Vagina (tissue), 2 donors: ENCODE measurements at places on chromosomes 12 and 14.
A peak's percentile ranks its signal among the peaks of the same experiment; 100 is the strongest.

- DNase-seq = no peak
These were observed 139.8 kb downstream of the TMTC2 start for GRCh38 chr12:82826505-82826904.

DNA sequence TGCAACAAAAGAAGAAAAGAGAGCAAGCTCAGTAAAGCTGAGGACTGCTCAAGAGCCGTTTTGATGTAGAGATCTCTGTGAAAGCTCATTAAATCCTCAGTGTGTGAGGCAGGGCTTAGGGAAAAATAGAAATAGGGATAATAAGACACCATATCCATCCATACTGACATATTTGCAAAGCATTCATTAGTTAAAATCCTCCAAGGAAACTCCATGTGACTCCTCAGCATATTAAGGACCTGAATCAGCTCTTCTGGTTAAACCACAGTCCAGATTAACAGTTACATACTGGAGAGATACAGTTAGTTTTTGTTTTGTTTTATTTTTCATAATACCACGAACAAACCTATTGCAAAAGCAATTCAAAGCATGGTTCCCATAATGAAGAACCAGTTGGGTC lies 288.2 kb downstream of the PAWR start:
- DNase-seq = no peak

GRCh38 chr12:110885152-110885840 lies 35.1 kb downstream of the MYL2 start:
- DNase-seq = no peak

DNA sequence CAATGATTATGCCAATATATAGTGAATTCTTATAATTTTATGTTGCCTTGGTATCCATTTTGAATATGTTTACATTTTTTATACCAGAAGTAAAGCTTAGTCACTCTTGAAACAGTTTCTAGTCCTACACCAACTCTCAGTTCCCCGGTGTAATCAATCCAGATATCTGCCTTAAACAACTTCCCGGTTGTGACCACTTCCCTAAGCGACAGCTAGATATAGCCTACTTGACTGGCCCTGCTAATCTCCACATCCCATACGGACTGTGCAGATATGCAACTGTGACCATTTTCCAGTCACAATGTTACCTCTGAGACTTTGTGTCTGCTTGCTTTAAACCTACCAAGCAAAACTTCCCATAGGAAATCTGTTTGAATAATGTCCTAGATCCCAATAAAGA lies 1551.5 kb upstream of the SEL1L start:
- no peak for DNase-seq

DNA sequence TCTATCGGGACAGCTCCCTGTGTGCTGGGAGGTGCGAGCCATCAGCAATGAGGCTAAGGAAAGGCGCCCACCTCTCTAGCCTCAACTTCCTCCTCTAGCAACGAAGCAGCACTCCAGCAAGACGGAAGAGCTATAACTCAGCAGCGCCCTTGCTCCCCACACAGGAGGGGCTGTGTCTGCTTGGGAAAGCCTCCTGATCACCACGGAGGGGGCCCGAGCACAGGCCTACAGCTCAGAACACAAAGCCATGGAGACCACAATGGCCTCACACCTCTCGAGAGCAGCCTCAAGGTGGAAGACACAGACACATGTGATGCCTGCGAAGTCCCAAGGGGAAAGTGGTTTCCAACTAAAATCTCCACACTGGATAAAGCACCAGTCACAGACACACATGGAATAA lies 60.4 kb downstream of the CDC42BPB start:
- DNase-seq = no peak

- no peak for DNase-seq
These were observed 1.9 kb upstream of the KDM2B start for GRCh38 chr12:121582583-121583333.

DNA sequence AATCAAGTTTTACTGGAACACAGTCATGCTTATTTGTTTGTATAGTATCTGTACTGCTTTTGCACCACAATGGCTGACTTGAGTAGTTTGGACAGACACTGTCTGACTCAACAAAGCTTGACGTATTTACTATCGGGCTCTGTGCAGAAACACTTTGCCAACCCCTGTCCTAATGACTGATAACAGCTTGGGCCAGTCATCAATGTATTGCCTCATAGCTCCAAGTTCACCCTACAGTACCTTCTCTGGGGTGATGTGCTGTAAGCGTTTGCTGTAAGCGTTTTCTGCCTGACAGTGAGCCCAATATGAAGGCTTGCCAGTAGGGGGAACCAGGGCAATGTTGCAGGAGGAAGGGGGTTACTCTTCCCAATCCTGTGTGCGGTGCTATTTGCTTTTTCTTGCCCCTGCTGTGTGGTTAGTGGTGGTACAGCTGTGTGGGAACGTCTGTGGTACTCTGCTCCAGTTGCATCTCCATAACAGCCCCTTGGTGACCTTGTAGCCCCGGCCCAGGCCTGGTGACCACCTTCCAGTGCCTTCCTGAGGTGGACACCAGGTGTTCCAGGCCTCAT lies 5.4 kb upstream of the CCDC177 start:
- no peak for DNase-seq

GRCh38 chr12:5912011-5912410 lies 33.0 kb downstream of the ANO2 start:
- peak; percentile 76 for DNase-seq

GRCh38 chr12:55499231-55499630 lies 7.1 kb downstream of the OR6C68 start:
- DNase-seq = no peak

DNA sequence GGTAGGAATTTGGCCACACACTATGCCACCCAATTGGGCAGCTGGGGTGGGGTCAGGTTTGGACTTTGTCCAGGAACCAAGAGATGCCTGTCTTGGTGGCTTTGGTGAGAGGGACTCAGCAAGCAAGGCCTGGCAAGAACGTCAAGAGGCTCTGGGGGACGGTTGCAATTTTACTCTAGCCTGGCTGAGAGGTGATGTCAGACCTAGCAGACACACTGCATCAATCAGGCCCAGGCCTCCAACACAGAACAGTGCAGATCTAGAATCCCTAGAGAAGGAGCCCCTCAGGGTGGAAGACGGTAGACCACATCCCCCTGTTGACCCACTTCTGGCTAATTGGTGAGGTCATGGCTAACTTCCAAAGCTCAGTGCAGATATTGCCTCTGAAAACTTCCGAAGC lies 1.6 kb upstream of the UNC119B start:
- DNase-seq = no peak

DNA sequence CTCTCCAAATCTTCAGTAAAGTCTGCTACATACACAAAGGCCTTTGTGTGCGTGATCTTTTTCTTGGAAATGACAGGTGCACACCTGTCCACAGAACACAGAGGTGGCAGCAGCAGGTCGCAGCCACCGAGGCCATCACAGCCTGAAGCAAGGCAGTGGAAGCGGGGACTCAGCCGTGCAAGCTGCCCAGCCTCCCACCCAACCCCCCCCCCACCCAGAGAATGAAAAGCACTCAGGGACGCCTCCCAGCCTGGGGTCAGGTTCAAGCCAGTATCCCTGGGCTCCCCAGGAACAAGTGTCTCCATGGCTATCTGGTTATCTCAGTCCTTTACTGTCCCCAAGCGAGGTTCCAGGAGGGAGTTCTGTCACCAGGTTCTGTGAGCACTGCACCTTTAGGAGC lies 31.2 kb upstream of the TSPAN9 start:
- no peak for DNase-seq

- DNase-seq = no peak
These were observed 357.1 kb upstream of the MGAT4C start for GRCh38 chr12:86613311-86613710.
